ENCODE measurements at places on chromosomes 5 and 9. TPM values are rescaled to one million over a fixed set of nuclear protein-coding genes. Genes with fewer than 3 reads are reported as not detected.

The GFRA3 gene
- 0.18 TPM for total RNA-seq

The PCDHA10 gene
- total RNA-seq, result 6.1 TPM

The CDC25C gene
- total RNA-seq, result 1.9 TPM

The AGXT2 gene
- total RNA-seq, result not detected

The WDR38 gene
- not detected for total RNA-seq

The WASHC1 gene
- 15.0 TPM for total RNA-seq

The MSMP gene
- total RNA-seq, result not detected

The ELOVL7 gene
- 0.47 TPM for total RNA-seq

The N4BP3 gene
- 0.64 TPM for total RNA-seq

The PCDHGA3 gene
- total RNA-seq, result not detected

The TOR2A gene
- total RNA-seq, result 9.3 TPM

The GMCL2 gene
- total RNA-seq, result not detected

The BNIP1 gene
- 10.1 TPM for total RNA-seq

The RORB gene
- not detected for total RNA-seq

The C9orf78 gene
- total RNA-seq, result 45.9 TPM

The GPR150 gene
- 0.16 TPM for total RNA-seq

The SNCB gene
- total RNA-seq, result not detected

The STPG3 gene
- 0.50 TPM for total RNA-seq

The TICAM2 gene
- total RNA-seq, result 2.8 TPM

The MELK gene
- total RNA-seq, result 11.0 TPM

The ITGA2 gene
- total RNA-seq, result 0.44 TPM

The IQGAP2 gene
- 8.8 TPM for total RNA-seq

The TXNDC8 gene
- not detected for total RNA-seq

The FBXO10 gene
- total RNA-seq, result 20.5 TPM

The OR1N1 gene
- total RNA-seq, result not detected

The FGF1 gene
- 0.73 TPM for total RNA-seq

The C5orf52 gene
- not detected for total RNA-seq

The ELAVL2 gene
- 1.1 TPM for total RNA-seq

The CCDC152 gene
- not detected for total RNA-seq

The OR1N2 gene
- not detected for total RNA-seq

The FOXI1 gene
- not detected for total RNA-seq

The KCTD16 gene
- total RNA-seq, result 0.37 TPM

The BAAT gene
- total RNA-seq, result 0.13 TPM

The TPPP gene
- 0.13 TPM for total RNA-seq

The GZMA gene
- total RNA-seq, result not detected

The PCDHB11 gene
- 2.4 TPM for total RNA-seq

The F12 gene
- 1.0 TPM for total RNA-seq

The KIAA0825 gene
- total RNA-seq, result 5.0 TPM

The SLC27A4 gene
- 41.7 TPM for total RNA-seq

The TAF11L10 gene
- total RNA-seq, result not detected

The OGN gene
- 3.9 TPM for total RNA-seq

The TLX3 gene
- not detected for total RNA-seq

The RNF180 gene
- total RNA-seq, result 5.3 TPM

The NUTM2F gene
- not detected for total RNA-seq

The SLC9A3 gene
- total RNA-seq, result 1.7 TPM

The SELENOP gene
- total RNA-seq, result 70.3 TPM

The SLC25A51 gene
- 37.5 TPM for total RNA-seq

The PCDHA3 gene
- 0.19 TPM for total RNA-seq
